GM23338 (cell line): ENCODE measurements at places on chromosomes 11 and 22. TPM values are rescaled to one million over a fixed set of nuclear protein-coding genes. Genes with fewer than 3 reads are reported as not detected.

- DNase-seq = no peak
These were observed 34.0 kb downstream of the IRAG1 start for GRCh38 chr11:10659339-10660216.

GRCh38 chr11:61800331-61801281 is 7.9 kb downstream of the FEN1 start:
- no peak for DNase-seq

The GRAP2 gene
- 0.42 TPM in 1 of 2 replicates, not detected in the other for total RNA-seq

DNA sequence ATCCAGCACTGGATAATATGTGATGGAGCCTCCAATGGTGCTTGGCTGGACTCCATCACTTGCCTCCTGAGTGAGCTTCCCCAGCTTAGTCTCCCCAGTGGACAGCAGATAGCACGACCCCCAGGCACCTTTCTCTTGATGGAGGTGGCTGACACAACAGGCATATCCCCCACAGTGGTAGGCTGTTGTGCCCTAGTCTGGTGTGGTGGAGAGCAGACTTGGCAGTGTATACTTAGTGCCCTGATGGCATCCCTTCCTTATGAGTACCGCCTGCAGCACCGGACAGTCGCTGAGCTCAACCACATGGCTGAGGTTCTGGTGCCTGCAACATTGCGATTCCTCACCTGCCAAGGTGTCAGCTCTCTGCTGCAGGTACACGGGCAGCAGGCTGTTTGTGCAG is 50.1 kb downstream of the DNHD1 start:
- no peak for DNase-seq

DNA sequence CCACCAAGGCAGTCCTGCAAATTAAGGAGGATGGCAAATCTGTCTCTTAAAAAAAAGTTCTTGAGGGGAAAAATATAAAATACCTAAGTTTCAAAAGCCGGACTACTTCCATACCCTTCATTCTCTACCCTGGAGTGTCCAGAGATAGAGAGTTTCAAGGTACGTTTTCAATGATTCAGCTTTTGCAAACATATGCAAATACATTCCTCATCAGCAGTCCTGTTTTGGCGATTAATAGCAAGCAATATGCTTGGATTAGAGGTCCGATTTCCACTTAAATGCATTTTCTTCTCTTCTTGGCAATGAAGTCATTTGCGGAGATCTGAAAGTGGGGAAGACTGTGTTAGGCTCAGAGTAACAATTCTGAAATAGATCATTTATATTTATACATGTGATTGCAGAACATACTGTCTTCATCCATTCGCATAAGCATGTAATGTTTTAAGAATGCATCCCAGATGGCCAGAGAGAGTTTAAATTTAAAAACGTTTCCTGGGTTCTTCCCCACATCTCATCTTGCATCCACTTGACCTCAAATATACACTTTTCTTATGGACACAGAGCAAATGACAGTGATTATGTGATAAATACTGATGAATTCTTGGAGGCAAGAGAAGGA is 13.8 kb upstream of the TFIP11 start:
- no peak for DNase-seq

The KCNJ11 gene
- total RNA-seq = 5.9 and 7.9 TPM in 2 replicates

- no peak for DNase-seq
These were observed 321.1 kb downstream of the AASDHPPT start for GRCh38 chr11:106398502-106399075.

DNA sequence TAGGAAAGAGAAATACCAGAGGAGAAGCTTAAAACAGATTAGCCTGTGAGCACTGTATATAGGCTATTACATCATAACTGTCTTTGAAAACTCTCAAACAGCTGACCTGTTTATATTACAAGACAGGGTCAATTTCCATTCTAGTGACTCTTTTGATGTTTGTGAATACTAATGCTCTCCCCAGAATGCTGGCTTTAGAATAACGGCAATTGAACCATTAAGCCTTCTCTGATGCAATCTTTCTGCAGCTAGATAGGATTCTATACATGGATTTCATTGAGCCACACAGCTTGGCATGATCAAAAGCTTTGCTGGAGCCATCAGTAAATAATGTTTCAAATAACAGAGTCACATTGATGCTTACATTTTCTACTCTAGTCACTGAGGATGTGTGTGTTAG is 122.7 kb upstream of the FAT3 start:
- DNase-seq = no peak

The KDELR3 gene
- 5.6 and 11.1 TPM in 2 replicates for total RNA-seq

The RAPSN gene
- 0.17 TPM in 1 of 2 replicates, not detected in the other for total RNA-seq
